ENCODE measurements at places on chromosomes 6 and 20. TPM values are rescaled to one million over a fixed set of nuclear protein-coding genes. Genes with fewer than 3 reads are reported as not detected.

CST7 gene
- total RNA-seq, result not detected

ANGPT4 gene
- total RNA-seq, result not detected

KCNK16 gene
- total RNA-seq, result not detected

NOX3 gene
- total RNA-seq, result not detected

Measured in fibroblast of the aortic adventitia (primary cell).